ENCODE measurements at places on chromosomes 7 and 10.

DNA sequence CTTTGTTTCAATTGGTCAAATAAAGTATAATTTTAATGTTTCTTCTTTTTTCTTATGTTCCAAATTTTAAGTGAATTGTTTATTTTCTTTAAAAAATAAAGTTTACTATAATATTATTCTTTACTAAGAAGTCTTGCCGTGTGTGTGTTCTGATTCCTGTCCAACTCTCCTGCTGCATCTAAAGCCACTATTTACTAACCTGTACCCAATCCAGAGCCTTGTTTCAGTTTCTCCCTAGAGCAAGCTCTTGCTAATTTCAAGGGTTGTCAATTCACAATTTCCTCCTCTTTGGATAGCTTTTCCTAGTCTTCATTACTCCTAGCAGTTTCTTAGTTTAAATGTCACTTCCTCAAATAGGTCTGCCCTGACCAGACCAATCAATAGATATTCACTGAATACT lies 314.9 kb upstream of the SEMA3A start:
- DNase-seq = no peak

GRCh38 chr10:91691981-91692380 lies 59.1 kb upstream of the PPP1R3C start:
- DNase-seq = no peak

DNA sequence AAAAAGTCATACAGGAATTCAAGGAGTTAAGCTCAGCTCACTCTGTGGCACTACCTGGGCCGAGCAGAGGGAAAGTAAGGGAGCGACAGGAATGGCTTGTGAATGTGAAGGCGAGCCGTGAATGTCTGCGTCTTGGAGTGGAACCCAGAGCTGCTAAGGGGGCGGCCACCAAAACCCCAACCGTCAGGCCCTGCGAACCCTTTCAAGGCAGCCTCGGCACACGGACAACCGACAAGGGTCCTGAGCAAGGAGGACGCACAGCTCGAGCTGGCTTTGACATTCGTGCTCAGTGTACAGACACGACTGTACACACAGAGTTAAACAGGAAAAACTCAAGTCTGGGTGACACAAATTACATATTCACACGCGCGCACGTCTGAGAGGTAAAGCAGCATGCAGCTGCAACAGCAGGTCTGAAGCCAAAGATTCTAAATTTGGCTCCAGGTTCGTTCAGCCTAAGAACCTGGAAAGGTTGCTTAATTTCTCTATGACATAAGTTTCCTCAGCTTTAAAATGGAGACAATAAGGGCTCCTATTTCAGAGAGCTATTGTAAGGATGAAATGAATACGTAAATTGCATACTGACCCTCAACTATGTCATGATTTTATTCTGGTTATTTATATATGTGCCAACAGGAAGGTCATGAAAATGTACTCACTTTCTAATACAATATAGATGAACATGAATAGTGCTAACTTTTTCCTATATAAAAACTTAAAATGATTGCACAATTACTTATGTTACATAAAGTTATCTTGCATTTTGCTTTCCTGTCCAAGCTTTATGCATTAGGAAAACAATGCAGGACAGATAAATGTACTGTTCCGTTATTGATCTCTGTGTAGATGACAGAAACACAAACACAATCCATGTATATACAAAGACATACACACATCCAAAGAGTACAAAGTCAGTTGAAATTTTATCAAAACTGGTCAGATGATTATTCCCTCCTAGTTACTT lies 192.9 kb downstream of the ZMYND11 start:
- no peak for DNase-seq

DNA sequence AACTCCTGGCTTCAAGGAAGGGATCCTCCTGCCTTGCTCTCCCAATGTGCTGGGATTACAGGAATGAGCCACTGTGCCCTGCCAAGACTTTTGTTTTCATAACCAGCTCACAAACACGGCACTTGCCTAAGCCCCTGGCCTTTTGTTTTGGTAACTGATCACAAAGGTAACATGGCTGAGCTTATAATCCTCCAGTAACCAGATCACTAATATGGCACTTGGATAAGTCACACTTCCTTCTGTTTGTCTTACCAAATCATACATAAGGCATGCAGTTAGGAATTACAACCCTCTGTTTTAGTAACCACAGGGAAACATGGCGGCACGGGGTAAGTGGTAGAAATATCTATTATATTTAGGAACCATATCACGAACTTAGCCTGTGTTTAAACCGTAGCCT lies 577.1 kb downstream of the CALN1 start:
- no peak for DNase-seq

DNA sequence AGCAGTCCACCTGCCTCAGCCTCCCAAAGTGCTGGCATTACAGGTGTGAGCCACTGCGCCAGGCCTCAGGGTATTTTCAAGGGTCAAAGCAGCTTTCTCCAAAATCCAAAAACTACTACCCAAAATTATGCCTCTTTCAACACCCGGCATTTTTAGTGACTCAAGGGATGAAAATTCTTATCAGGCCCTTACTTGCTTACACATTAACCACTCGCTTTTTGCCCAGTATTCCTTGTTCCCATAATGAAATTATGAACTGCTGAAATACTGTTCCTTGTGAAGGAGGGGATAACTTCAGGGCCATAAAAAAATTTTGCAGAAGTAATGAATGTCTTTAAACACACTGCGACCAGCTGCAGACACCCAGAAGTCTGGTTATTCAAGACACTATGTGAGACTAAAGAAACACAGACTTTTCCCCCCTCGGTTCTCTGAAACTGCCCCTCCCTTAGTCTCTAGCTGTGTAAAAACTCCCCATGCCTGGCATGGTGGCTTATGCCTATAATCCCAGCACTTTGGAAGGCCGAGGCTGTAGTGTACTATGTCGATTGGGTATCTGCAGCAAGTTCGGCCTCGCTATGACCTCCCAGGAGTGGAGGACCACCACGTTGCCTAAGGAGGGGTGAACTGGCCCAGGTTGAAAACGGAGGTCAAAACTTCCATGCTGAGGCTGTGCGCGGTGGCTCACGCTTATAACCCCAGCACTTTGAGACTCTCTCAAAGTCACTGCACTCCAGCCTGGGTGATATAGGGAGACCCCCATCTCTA lies 12.0 kb downstream of the FXYD4 start:
- DNase-seq = no peak

DNA sequence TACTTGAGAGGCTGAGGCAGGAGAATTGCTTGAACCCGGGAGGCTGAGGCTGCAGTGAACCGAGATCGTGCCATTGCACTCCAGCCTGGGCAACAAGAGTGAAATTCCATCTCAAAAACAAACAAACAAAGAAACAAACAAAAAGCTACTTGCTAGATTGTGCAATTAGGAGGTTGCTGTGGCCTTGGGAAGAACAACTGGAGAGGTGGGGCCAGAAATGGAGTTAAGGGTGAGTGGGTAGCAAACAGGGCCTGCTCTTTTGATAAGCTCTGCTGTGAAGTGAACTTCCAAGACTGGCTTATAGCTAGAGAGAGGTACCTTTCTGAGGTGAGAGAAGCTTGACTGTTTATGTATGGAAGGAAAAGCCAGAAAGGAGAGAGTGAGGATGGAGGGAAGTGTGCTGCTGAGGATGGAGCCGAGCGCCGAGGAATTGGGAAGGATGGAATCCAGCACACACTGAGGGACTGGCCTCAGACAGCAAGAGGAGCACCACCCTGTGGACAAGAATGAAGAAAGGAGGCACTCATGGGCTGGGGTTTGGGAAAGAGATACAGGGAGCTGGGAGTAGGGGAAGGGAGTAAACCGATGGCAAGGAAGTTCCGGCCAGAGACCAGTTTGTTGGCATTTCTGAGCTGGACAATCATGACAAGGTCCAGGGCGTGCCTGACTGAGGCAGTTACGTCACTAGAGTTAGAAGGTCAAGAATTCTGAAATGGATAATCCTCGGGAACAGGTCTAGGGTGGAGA lies 7.0 kb upstream of the RPEL1 start:
- no peak for DNase-seq

GRCh38 chr7:99452541-99452940 lies 13.4 kb downstream of the ATP5MF start:
- no peak for DNase-seq

DNA sequence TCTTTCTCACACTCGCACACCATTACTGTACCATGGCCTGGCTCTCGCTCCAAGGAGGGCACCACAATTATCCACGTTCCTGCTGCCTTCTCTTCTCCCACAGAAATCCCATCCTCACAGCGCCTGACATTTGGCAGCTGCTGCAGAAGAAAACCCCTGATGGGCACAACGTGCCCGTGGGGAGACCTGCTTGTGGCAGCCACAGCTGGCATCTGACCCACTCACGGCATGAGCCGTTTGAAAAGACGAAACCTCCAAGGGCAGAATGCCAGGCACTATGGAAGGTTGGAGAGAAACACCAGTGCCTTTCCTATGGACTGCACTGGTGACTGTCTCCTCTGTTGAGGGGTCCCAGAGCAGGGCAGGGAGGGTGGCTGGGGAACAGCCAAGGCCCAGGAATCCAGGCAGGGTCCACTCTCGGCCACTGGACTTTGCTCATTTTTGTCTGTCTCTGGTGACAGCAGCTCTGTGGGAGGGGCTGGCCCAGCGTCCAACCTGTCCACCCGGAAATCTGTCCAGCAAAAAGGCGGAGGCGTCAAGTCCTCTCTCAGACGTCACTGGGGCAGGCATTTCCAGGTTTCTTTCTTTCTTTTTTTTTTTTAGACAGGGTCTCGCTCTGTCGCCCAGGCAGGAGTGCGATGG lies 61.0 kb upstream of the MKRN1 start:
- DNase-seq = no peak

DNA sequence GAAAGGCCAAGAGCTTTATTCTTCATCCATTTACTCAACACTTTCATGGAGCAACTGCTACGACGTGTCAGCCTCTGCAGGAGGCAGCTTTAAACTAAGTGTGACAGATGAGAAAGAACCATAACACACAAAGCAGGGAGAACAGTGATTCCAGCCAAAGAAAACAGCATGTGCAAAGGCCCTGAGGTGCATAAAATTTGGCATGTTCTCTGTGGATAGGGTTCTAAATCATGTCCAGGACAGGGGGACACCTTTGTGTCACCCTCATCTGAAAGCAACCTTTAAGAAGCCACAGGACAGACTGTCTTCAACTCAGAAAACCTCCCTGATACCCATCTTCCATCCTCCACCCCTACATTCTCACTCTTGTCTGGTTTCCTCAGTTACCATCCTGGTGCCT lies 116.6 kb downstream of the KCNMA1 start:
- no peak for DNase-seq

GRCh38 chr10:48361176-48361575 lies 54.7 kb downstream of the MAPK8 start:
- no peak for DNase-seq

DNA sequence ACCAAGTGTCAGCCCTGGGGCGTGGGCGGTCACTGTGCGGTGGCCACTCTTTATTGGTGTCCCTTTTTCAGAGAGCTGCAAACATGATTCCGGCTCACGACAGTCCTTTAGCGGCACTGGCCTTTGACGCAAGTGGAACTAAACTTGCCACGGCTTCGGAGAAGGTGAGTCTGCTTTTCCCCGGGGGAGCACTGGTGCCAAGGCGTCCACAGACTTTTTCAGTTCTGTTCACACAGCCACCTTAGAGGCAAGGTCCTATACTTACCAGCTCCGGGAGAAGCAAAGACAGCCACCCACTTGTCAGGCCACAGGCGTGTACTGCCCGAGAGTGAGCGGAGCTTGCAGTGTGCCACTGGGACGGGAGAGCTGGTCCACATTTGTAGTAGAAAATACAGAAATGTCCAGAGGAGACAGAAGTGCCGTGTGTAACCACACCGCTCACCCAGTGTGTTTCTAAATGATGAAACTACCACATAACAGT lies 27.9 kb downstream of the WIPI2 start:
- no peak for DNase-seq

DNA sequence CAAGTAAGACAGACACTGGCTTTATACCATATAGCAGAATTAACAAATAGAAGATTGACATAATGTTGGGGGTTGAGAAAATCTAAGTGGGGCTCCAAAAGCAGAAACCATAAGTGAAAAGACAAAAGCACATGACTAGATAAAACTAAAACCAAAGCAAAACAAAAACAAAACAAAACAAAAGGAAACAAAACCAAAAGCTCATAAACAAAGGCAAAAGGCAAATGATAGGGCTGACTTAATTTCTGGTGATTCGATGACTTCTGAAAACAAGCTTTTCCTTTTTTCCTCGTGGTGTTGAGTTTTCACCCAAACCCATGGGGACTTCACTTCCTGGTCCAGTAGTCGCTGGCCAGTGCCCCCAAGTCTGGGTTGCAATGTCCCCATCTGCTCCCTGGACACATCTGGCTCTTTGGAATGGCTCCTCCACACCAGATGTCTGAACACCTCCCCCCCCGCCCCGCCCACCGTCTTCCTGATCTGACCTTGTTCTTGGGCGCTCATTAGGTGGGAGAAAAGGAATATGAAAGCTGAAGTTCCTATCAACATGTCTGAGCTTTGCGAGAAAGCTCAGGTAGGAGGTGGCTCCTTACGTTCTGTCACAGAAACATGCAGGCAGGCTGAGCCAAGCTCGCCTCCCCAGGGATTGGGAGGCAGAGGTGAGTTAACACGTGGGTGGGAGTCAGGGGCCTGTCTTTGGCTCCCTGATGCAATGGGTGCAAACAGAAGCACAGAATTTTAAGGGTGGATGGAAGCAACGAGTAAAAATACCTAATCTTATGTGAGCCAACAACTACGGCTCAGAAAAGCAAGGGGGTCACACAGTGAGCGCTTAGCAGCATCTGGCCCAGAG lies 121.0 kb downstream of the NEURL1 start:
- no peak for DNase-seq

DNA sequence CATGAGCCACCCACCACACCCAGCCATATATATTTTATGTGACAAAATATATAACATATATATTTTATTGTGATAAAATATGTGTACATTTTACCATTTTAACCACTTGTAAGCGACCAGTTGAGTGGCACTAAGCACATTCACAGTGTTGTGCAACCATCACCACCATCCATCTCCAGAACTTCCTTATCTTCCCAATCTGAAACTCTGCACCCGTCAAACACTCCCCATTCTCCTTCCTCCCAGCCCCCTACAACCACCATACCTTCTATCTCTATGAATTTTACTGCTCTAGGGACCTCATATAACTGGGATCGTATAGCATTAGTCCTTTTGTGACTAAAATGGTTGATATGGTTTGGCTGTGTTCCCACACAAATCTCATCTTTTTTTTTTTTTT lies 20.8 kb upstream of the CYTH3 start:
- DNase-seq = no peak

DNA sequence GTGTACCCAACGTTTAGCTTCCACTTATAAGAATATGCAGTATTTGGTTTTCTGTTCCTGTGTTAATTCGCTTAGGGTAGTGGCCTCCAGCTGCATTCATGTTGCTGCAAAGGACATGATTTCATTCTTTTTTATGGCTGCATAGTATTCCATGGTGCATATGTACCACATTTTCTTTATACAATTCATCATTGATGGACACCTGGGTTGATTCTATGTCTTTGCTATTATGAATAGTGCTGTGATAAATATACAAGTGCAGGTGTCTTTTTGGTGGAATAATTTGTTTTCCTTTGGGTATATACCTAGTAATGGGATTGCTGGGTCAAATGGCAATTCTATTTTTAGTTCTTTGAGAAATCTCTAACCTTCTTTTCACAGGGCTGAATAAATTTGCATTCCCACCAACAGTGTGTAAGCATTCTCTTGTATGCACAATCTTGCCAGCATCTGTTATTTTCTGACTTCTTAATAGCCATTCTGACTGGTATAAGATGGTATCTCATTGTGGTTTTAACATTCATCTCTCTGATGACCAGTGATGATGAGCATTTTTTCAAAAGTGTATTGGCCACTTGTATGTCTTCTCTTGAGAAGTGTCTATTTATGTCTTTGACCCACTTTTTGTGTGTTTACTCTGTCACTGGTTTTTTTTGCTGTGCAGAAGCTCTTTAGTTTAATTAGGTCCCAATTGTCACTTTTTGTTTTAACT lies 72.5 kb upstream of the CC2D2B start:
- no peak for DNase-seq

- no peak for DNase-seq
Measured at GRCh38 chr7:132105096-132105495, 471.2 kb downstream of the PLXNA4 start.

All from C1 segment of cervical spinal cord (tissue), 14 donors.